ENCODE measurements at places on chromosomes 7 and 10.

DNA sequence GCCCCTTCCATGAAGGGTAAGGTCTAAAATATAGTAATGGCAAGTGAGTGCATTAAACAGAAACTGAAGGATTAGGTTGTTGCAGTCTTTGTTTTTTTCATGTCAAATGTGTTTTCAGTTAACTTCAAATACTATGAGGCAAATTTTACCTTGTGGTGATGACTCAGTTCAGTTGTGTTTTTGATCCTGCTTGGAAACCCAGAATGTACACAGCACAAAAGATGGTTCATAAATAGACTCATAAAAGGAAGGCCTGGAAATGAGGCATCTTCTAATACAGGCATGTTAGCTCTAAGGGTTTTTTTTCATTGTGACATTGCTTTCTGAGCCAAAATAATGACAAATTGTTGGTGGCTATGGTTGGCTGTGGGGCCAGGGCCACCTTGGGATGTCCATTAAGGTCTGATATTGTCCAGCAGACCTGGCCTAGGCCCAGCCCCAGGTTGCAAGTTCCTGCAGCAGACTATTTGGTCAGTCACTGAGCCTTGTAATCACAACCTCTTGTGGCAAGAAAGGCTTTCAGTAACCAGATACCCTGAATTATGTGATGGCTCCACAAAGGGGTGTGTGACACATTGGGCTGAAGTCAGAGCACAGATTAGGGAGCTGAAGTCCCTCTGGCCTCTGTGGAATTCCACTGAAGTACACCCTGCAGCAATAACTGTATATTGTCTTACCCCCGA is 69.0 kb upstream of the SAMD8 start:
- H3K4me1 ChIP-seq: peaks cover 18% of the 10 kb centered on the region
- no peak overlapping the region for H3K4me3 ChIP-seq

- H3K4me3 ChIP-seq: no peak overlapping the region
- no peak for DNase-seq
- H3K27me3 ChIP-seq: peaks cover 6% of the 10 kb centered on the region
- no peaks in the 10 kb centered on the region for H3K4me1 ChIP-seq
- no peak overlapping the region for H3K27ac ChIP-seq
- no peaks in the 10 kb centered on the region for H3K36me3 ChIP-seq
These were observed 50.2 kb upstream of the LANCL2 start for GRCh38 chr7:55314967-55315366.

DNA sequence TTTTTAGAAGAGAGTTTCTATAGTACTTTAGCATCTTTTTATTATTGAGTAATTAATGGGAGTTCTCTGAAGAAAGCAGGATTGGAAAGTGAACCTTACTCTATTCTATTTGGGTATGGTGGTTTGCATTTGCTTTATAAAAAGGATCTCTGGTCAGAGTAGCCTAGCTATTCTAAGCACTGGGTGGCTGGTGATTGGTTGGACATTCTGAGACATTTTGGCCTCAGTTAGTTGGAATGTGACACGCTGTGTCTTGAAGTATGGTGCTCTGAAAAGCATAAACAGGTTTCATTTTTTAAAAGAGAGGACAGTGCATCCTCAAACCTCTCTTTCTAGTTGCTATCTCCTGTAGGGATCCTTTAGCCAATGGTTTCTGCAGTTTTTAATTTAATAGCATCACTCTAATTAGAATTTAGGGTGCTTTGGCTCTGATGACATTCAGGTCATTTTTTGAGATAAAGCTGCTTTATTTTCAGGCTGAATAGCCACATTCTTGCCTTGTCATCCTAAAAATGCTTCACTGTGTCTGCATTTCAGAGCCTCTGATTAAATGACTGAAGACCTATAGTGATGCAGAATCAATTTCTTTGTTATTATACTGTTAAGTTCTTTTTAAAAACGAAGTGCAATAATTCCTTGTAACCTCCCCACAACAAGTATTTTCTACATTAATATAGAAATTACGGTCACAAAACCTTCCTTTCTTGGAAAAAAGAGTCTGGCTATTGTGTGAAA is 20.6 kb downstream of the TMEM178B start:
- no peak overlapping the region for H3K27ac ChIP-seq
- no peaks in the 10 kb centered on the region for H3K4me1 ChIP-seq
- H3K36me3 ChIP-seq: no peaks in the 10 kb centered on the region
- H3K4me3 ChIP-seq: no peak overlapping the region

DNA sequence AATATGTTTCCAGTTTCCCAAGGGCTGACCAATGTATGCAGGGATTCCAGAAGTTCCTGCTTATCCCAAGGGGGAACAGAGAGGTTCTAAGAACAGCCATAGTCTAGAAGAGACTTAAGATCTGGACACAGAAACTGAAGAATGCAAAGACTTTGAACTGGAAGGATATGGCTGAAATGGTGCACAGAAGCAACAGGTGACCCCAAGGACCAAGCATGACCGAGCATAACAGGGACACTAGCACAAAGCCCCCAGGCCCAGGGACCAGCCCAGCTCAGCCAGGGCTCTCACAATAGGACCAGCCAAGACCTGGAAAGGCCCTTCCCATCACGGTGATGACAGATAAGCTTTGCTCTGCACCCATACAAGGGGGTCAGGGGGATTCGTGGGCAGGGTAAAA is 213.0 kb upstream of the KMT2E start:
- no peaks in the 10 kb centered on the region for H3K36me3 ChIP-seq
- peaks cover 43% of the 10 kb centered on the region for H3K27me3 ChIP-seq
- DNase-seq: no peak

DNA sequence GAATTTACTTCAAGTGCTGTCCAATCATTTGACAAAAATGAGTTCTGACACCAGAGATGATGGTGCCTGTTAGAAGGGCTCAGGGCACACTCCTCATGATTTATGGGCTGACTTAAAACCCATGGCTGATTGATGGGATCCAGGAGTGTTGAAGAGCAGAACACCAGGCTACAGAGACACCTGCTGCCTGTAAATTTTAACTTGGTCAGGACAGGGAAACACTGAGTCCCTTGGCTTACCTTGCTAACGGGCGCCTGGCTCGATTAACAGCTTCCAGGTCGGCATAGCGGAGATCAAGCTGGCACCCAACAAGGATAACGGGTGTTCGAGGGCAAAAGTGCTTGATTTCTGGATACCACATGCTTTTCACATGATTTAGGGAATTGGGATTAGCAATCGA is 51.4 kb downstream of the RHOBTB1 start:
- H3K27ac ChIP-seq: no peak overlapping the region
- H3K4me1 ChIP-seq: peaks cover 13% of the 10 kb centered on the region
- no peaks in the 10 kb centered on the region for H3K27me3 ChIP-seq
- DNase-seq: no peak
- no peak overlapping the region for H3K4me3 ChIP-seq

DNA sequence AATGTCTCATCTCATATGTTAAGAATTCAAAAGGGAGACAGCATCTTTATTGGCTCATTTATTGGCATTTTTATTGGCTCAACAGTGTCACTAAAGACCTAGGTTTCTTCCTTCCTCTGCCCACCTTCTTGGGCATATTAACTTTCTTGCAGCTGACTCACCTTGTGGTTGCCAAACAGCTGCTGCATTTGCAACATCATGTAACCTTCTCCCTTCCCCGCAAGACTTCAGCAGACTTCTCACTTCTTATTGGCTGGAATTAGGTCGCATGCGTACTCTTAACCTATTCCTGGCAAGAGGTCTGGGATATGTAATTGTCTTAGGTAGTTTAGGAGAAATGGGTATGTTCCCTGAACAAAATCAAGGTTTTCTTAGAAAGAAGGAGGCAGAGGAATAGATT is 263.2 kb downstream of the POU6F2 start:
- H3K27ac ChIP-seq: no peak overlapping the region
- H3K4me3 ChIP-seq: no peak overlapping the region
- no peaks in the 10 kb centered on the region for H3K4me1 ChIP-seq
- no peaks in the 10 kb centered on the region for H3K36me3 ChIP-seq

- H3K27ac ChIP-seq: no peak overlapping the region
- no peak overlapping the region for H3K4me3 ChIP-seq
- peaks cover 71% of the 10 kb centered on the region for H3K27me3 ChIP-seq
- no peak for DNase-seq
- peaks cover 10% of the 10 kb centered on the region for H3K4me1 ChIP-seq
These were observed 3.3 kb downstream of the TMEM229A start for GRCh38 chr7:124029396-124030188.

- H3K36me3 ChIP-seq: no peaks in the 10 kb centered on the region
- DNase-seq: peak; percentile 25
- no peaks in the 10 kb centered on the region for H3K27me3 ChIP-seq
- no peak overlapping the region for H3K4me3 ChIP-seq
- peaks cover 3% of the 10 kb centered on the region for H3K4me1 ChIP-seq
These were observed 69.3 kb upstream of the PRR15 start for GRCh38 chr7:29494350-29494749.

- no peak overlapping the region for H3K4me3 ChIP-seq
- no peak overlapping the region for H3K27ac ChIP-seq
- no peak for DNase-seq
- H3K36me3 ChIP-seq: peaks cover 30% of the 10 kb centered on the region
- peaks cover 5% of the 10 kb centered on the region for H3K4me1 ChIP-seq
These were observed 6.5 kb downstream of the YME1L1 start for GRCh38 chr10:27147701-27148100.

- peak; percentile 71 for DNase-seq
- no peaks in the 10 kb centered on the region for H3K27me3 ChIP-seq
- no peak overlapping the region for H3K27ac ChIP-seq
- no peaks in the 10 kb centered on the region for H3K4me1 ChIP-seq
These were observed 50.9 kb downstream of the AASS start for GRCh38 chr7:122092964-122093797.

DNA sequence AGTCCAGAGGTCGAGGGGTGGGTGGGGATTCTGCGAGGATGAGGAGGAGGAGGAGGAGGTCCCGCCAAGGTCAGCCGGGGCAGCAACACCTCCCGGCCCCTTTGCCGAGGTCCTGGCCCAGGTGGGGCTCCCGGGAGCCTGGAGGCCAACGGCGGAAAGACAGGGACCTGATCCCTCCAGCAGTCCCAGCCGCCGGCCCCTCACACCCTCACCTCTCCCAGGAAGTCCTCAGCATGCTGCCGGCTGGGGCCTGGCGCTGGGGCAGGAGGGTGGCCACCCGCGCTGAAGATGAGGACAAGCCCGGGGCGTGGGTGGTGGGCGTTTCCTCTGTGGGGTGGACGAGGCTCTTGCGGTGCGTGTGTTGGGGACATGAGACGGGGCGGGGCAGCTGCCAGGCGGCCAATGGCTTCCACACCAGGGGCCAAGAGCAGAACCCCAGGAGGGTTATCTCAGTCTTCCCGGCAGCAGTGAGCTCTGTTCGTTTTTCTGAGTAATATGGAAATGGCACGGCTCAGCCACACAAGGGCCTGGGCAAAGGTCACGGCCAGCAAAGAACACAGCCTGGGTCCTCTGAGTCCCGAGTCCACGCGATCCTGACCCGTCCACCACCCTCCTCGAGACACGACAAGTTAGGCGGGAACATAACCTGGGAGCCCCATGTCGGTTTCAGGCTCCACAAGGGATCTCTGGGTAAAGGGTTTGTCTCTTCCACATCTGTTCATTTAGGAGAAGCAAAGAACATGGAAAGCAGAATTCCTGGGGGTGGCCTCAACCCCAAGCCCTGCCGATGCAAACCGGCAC is 82.9 kb upstream of the PDGFA start:
- H3K36me3 ChIP-seq: no peaks in the 10 kb centered on the region
- no peaks in the 10 kb centered on the region for H3K27me3 ChIP-seq
- H3K4me1 ChIP-seq: no peaks in the 10 kb centered on the region
- H3K27ac ChIP-seq: no peak overlapping the region
- DNase-seq: no peak

GRCh38 chr10:128776673-128777252 is 650.5 kb upstream of the MKI67 start:
- no peaks in the 10 kb centered on the region for H3K36me3 ChIP-seq
- no peak overlapping the region for H3K4me3 ChIP-seq
- H3K4me1 ChIP-seq: no peaks in the 10 kb centered on the region
- no peak overlapping the region for H3K27ac ChIP-seq

DNA sequence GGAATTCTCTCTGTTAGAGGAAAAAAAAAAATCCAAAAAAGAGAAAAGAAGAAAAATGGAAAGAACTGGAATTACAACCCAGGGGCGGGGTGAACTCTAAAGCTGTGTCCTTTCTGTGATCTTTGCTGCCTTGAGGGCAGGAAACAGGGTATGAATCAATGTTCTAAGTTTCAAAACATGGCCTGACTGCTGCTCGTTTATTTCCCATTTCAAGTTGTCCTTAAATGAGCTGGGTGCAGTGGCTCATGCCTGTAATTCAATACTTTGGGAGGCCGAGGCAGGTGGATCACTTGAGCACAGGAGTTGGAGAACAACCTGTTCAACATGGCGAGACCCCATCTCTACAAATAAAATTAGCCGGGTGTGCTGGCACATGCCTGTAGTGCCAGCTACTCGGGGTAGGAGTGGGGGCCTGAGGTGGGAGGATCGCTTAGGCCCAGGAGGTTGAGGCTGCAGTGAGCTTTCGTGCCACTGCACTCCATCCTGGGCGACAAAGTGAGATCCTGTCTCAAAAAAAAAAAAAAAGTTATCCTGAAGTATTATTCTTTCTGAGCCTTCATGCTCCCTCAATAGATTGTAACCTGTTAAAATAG is 24.7 kb upstream of the TFAM start:
- peaks cover 30% of the 10 kb centered on the region for H3K4me1 ChIP-seq
- DNase-seq: peak; percentile 65
- no peaks in the 10 kb centered on the region for H3K27me3 ChIP-seq

DNA sequence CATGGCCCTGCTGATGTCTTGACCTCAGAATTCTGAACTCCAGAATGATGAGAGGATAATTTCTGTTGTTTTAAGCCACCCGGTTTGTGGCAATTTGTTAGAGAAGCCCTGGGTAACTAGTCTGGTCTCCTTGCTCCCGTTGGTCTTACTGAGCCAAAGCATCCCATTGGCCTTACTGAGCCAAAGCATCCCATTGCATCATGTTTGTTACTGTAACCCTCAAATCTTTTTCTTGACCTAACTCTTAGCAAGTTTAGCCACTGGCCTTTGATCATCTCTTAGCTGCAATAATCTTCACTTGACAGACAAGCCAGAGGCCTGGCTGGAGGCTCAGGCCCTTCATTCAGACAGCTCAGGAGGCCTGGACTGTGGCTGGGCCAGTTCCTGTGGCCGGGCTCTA is 21.8 kb downstream of the TBXAS1 start:
- no peaks in the 10 kb centered on the region for H3K36me3 ChIP-seq
- no peak overlapping the region for H3K27ac ChIP-seq
- no peaks in the 10 kb centered on the region for H3K27me3 ChIP-seq
- DNase-seq: no peak
- H3K4me1 ChIP-seq: no peaks in the 10 kb centered on the region

- H3K27ac ChIP-seq: no peak overlapping the region
- H3K4me3 ChIP-seq: no peak overlapping the region
- no peaks in the 10 kb centered on the region for H3K36me3 ChIP-seq
- DNase-seq: no peak
- H3K27me3 ChIP-seq: no peaks in the 10 kb centered on the region
- H3K4me1 ChIP-seq: peaks cover 2% of the 10 kb centered on the region
These were observed 13.8 kb upstream of the CYP3A5 start for GRCh38 chr7:99693427-99694200.
